Activated CD8-positive, alpha-beta memory T cell treated with anti-CD3 and anti-CD28 coated beads for 1 hour (primary cell): ENCODE measurements at places on chromosomes 7 and 10.

GRCh38 chr7:127730658-127731276 is 78.8 kb downstream of the SND1 start:
- DNase-seq: no peak

DNA sequence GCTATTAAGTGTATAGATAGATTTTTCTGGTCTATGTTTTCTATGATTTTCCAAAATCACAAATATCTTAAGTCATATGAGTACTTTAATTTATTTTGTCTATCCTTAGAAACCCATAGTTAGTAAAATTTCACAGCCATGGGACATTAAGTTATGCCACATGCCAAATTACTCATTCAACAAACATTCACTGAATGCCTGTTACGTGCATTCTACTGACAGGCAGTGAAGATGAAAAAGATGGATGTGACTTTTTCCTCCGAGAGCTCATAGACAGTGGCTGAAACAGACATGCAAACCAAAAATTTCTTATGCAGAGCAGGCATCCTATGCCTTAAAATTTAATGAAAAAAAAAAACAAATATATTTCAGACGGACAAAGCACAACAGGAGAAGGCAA is 84.9 kb downstream of the CHRM2 start:
- DNase-seq: no peak

GRCh38 chr7:91235211-91235832 is 28.9 kb upstream of the FZD1 start:
- DNase-seq: no peak

- no peak for DNase-seq
Observed at GRCh38 chr10:86368046-86368445, 1.5 kb upstream of the GRID1 start.

DNA sequence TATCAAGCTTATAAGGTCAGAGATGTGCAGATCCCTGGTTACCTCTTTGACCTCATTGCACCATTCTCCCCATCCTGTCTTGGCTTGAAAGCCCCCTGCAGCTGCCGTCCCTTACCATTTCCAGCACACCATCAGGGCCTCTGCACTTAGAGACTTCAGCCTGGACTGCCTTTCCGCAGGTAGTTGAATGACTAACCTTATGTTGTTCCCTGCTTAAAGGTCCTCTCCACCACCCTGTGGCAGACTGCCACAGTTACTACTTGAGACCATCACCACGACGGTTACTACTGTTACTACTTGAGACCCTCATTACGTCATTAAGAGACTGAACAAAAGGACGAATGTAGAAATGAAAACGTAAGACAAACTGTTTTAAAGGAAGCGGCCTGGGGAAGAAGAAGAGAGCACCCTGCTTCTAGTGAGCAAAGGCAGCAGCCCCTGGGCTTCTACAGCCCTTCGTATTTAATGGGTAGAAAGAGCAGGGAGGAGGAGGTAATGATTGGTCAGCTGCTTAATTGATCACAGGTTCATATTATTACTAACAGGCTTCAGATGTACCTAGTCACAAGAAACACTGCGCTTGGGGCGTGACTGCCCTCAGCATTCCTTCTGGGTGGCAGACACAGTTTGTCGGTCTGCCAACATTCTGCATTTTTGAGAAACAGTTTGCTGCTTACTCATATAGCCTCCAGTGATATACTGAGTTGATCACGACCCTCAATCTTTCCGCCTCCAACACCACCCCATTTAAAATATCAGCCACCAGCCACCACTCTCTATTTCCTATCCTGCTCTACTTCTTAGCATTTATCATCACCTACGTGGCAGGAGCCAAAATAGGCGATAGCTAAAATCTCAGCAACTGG is 74.1 kb upstream of the PARD3 start:
- DNase-seq: no peak

- DNase-seq: no peak
Observed at GRCh38 chr7:3310884-3311283, 9.8 kb downstream of the SDK1 start.

GRCh38 chr7:3057066-3057420 is 13.4 kb upstream of the CARD11 start:
- no peak for DNase-seq

DNA sequence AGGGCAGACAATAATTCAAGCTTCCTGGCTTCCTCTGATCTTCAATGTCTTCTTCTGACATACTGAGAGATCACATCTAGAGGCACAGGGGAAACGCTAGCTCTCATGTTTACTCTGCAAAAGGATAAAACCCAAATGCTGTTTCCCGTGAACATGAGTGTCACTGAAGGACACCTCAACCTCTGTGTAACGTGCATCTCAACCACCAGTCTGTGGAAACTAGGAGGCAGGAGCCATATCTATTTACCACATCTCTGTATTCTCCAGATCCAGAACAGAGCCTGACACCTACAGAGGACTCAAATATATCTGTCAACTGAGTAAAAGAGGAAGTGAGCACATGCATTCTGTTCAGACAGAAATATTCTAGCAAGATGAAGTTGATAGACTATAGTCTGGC is 140.3 kb upstream of the TARP start:
- no peak for DNase-seq

DNA sequence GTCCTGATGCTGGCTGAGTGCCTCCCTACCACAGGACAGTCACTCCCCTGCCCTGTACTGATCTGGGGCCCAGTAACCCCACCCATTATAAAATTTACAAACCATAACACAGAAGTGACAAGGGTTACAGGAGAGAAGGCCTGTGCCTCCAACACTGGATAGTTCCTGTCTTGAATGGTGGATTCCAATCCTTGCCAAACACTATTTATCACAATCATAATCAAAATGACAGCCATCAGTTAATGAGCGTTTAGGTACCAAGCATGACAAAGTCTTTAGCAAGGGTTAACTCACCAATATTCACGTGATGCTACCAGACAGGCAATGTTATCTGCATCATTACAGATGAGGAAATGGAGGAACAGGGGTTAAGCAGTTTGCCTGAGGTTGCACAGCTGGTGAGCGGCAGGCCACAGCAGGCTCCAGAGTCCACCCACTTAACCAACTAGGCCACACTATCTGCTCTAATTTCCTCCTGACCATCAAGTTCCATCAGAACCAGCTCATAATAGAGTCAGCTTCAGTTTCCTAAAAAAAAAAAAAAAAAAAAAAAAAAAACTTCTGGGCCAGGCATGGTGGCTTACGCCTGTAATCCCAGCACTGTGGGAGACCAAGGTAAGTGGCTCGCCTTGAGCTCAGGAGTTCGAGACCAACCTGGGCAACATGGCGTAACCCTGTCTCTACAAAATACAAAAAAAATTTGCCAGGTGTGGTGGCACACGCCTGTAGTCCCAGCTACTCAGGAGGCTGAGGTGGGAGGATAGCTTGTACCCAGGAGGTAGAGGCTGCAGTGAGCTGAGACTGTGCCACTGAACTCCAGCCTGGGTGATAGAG is 14.2 kb downstream of the PDLIM1 start:
- DNase-seq: no peak

DNA sequence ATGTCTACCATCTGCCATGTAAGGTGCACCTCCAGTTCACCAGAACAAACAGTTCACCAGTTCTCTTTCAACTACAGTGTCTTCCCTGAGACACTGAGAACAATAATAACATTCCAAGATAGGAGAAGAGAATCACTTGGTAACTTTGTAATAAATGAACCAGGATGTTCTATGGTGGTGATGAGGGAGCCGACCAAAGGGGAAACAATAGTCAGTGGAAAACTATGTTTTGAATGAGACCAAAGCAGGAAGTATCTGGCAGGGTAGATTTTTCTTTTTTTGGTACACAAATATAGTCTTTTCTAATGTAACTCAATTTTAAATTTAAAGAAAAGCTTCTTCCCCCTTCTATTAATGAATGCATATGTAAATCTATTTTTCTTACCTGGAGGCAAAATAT is 20.0 kb downstream of the HYAL4 start:
- DNase-seq: no peak

DNA sequence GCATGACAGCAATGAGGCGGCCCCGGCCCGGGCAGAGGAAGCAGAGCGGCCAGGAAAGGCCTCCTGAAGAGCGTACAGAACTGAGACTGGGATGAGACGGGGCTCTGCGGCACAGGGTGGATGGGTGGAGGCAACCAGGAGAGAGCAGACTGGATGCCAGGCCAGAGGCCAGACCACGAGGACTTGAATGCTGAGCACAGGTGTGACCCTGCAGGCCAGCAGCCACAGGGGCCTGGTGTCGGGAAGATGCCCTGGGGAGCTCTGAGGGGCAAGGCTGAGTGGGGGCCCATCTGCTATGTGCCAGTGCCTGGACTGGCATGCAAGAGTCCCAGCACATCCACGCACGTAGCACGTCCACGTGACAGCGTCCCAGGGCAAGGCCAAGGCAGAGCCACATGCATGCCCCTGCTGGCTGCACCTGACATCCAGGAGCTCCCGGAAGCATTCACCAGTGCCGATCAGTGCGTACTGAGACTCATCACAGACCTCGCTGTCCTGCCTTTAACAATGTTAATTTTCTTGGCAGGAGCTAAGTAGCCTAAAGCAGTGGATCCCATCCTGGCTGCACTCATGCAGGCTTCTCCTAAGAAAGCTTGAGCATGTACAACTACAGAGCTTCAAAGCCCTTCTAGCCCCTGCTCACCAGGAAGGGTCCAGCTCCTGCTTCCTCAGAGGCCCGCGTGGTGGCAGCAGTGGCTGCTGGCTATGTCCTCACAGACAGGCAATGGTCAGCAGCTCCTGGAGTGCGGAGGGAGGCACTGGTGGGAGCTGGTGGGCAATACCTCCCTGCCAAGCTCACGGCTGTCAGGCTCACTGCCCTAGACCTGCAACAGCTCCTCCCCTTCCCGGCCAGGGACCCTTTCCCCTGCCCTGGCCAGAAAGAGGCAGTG is 18.0 kb downstream of the GRID1 start:
- no peak for DNase-seq

GRCh38 chr10:16901106-16901505 is 83.9 kb upstream of the RSU1 start:
- no peak for DNase-seq

- DNase-seq: no peak
Observed at GRCh38 chr7:159136442-159136841, 8.2 kb downstream of the VIPR2 start.

GRCh38 chr10:88668465-88668864 is 4.2 kb downstream of the LIPF start:
- DNase-seq: no peak

- DNase-seq: no peak
Observed at GRCh38 chr10:131817866-131818509, 82.8 kb upstream of the PPP2R2D start.

DNA sequence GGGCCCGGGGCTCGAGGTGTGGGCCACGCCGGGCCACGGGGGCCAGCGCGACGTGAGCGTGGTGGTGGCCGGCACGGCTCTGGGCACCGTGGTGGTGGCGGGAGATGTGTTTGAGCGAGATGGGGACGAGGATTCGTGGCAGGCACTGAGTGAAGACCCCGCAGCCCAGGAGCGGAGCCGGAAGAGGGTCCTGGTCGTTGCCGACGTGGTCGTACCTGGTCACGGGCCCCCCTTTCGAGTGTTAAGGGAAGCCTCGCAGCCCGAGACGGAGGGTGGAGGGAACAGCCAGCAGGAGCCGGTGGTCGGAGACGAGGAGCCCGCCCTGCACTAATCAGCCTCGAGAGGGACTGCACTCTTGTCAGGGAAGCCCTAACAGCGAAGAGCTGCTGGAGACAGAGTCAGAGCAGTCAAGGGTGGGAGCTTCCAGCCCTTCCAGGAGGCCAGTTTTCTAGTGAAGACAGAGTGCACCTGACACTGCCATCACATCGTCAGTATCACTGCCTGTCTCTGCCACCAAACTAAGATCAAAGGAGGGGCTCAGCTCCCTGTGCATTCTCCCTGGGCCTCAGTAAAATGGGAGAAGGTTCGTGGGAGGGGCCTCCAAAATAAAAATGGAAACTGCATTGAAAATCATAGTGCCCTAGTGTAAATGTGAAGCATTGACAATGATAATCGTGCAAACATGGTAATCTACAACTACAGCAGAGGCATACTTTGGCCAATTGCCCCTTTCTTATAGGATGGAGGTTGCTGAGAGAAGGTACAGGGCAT is 1.3 kb downstream of the MBLAC1 start:
- DNase-seq: peak; percentile 11

DNA sequence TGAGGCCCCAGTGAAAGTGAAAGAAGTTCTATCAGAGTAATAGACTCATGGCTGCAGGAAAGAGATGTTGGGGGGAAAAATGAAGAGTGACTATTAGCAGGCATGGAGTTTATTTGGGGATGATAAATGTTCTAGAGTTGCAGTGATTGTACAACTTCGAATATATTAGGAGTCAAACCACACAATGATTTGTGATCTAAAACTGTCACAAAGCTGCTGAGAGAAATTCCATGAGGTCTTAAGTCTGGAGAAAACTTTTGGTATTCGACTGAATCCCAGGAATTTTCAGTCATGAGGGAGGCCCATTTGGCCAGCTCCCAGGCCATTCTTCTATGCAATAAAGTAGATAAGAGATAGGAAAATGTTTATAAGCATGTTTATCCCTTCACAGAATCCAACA is 55.9 kb upstream of the UNC5B start:
- no peak for DNase-seq

- DNase-seq: no peak
Observed at GRCh38 chr10:124741281-124741921, 2.8 kb downstream of the FAM53B start.

DNA sequence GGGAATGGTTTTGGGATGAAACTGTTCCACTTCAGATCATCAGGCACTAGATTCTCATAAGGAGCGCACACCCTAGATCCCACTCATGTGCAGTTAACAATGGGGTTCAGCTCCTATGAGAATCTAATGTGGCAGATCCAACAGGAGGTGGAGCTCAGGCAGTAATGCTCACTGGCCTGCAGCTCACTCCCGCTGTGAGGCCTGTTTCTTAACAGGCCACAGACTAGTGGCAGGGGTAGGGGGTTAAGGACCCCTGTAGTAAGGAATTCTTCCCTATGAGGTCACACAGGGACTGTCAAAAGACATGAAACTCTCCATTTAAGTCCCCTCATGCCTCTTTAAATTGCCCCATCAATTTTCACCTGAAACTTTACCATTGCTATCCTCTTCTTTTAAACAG is 8.0 kb downstream of the HGF start:
- DNase-seq: no peak

DNA sequence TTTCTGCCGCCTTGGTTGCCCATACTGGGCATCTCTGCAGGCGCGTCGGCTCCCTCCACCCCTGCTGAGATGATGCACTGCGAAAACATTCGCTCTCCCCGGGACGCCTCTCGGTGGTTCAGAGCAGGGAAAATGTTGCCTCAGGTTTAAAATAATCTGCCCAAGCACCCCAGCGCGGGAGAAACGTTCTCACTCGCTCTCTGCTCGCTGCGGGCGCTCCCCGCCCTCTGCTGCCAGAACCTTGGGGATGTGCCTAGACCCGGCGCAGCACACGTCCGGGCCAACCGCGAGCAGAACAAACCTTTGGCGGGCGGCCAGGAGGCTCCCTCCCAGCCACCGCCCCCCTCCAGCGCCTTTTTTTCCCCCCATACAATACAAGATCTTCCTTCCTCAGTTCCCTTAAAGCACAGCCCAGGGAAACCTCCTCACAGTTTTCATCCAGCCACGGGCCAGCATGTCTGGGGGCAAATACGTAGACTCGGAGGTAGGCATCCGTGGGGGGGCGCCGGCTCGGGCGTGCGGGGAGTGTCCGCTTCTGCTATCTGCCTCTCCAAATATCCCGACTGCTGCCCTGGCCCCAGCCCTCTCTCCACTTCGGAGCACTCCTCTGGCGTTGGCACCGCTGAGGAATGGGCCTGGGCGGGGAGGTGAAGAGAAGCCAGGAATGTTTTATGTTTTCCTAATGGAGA is at the start of gene CAV1:
Gene CAV1, plus strand, starts transcription at position 428 of the 689 bp plus-strand sequence. Its CDS starts 27 bp downstream, at position 455.
- DNase-seq: no peak
